Liver (tissue), 10 donors: ENCODE measurements at places on chromosomes 6 and 20. TPM values are rescaled to one million over a fixed set of nuclear protein-coding genes. Genes with fewer than 3 reads are reported as not detected.

- peaks cover 17% of the 10 kb centered on the region for H3K4me1 ChIP-seq
- no peaks in the 10 kb centered on the region for H3K27me3 ChIP-seq
- no peak overlapping the region for H3K27ac ChIP-seq
- DNase-seq: no peak
- no peaks in the 10 kb centered on the region for H3K36me3 ChIP-seq
These were observed 66.9 kb downstream of the PYGB start for GRCh38 chr20:25314497-25315417.

The RNF144B gene
- 5.9 TPM for total RNA-seq

DNA sequence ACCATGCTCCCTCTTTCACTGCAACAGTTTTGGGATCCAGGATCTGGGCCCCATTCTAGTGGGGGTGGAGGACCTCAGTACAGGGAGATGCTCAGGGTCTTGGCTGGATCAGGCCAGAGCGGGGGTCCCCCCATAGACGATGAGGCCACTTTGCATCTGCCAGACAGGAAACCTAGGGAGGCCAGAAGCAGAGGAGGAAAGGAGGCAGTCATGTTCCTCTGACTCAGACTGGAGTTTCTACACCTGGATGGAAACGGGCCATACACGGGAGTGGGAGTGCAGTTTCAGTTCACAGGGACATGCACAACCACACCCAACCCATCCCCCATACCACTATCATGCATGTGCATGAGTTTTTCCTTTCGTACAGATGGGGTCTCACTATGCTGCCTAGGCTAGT lies 3.6 kb upstream of the EMILIN3 start:
- H3K27ac ChIP-seq: no peak overlapping the region
- peaks cover 7% of the 10 kb centered on the region for H3K4me1 ChIP-seq
- no peaks in the 10 kb centered on the region for H3K36me3 ChIP-seq
- DNase-seq: no peak
- peaks cover 8% of the 10 kb centered on the region for H3K27me3 ChIP-seq

The MYCT1 gene
- 4.5 TPM for total RNA-seq

DNA sequence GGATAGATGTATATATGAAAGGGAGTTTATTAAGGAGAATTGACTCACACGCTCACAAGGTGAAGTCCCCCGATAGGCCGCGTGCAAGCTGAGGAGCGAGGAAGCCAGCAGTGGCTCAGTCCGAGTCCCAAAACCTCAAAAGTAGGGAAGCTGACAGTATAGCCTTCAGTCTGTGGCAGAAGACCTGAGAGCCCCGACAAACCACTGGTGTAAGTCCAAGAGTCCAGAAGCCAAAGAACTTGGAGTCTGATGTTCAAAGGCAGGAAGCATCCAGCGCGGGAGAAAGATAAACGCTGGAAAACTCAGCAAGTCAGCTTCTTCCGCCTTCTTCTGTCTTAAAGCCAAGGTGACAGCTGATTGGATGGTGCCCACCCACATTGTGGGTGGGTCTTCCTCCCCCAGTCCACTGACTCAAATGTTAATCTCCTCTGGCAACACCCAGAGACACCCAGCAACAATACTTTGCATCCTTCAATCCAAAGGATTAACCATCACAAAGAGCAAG lies 102.6 kb upstream of the GJE1 start:
- H3K4me1 ChIP-seq: no peaks in the 10 kb centered on the region
- no peak overlapping the region for H3K4me3 ChIP-seq
- no peak overlapping the region for H3K27ac ChIP-seq
- no peaks in the 10 kb centered on the region for H3K27me3 ChIP-seq

The CLDN20 gene
- total RNA-seq: not detected

DNA sequence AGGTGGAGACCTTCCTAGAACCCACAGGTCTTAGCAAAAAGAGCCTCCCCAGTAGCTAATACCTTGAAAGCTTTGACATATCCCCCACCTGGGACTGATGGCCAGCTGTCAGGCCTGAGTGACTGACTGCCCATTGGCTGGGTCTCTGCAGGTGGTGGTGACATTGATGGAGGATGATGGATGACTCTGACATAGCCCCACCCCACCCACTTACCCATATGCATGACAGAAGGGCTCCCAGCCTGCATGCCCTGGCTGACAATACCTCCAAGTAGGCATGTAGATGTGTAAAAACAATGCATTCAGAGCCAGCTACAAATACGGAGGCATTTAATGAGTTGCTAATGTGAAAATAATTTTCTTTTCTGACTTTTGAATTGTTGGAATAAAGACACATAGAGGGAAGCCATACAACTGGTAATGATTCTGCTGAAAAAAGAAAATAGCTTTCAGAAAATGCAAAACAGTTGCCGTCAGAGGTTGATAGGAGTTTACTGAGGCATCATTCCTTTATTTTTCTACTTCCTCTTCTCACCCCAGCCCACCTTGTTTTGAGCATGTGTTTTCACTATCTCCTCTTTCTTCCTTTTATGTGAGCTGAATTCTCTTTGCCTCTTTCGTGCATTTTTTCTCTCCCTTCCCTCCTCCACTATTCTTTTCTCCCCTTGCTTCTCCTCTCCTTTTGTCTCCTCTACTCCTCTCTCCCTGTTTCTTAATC lies 70.6 kb downstream of the OLIG3 start:
- H3K4me1 ChIP-seq: no peaks in the 10 kb centered on the region
- H3K4me3 ChIP-seq: no peak overlapping the region
- DNase-seq: no peak
- no peaks in the 10 kb centered on the region for H3K27me3 ChIP-seq
- H3K36me3 ChIP-seq: no peaks in the 10 kb centered on the region
- no peak overlapping the region for H3K27ac ChIP-seq

DNA sequence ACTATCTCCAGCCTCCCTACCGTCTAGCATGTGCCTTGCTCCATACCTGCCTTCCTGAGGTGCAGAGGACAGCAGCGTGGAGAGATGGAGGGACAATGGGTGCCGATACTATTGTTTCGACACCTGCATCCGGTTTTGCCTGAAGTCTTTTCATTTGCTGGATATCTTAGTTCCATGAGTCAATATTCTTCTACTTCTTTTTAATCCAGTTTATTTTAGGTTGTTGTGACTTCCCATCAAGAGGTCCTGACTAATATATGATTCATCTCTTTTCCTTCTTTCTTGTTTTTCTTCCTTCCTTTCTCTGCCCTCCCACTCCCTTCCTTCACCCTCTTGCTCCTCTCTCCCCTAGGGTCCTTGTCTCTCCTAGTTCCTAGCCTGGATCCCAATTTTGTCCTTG lies 91.4 kb downstream of the CDH26 start:
- DNase-seq: no peak
- H3K36me3 ChIP-seq: no peaks in the 10 kb centered on the region
- H3K4me3 ChIP-seq: no peak overlapping the region
- H3K27ac ChIP-seq: no peak overlapping the region
- no peaks in the 10 kb centered on the region for H3K4me1 ChIP-seq

- no peak overlapping the region for H3K4me3 ChIP-seq
- H3K36me3 ChIP-seq: no peaks in the 10 kb centered on the region
- DNase-seq: no peak
- no peaks in the 10 kb centered on the region for H3K27me3 ChIP-seq
- H3K4me1 ChIP-seq: peaks cover 8% of the 10 kb centered on the region
These were observed 27.0 kb upstream of the APMAP start for GRCh38 chr20:25019381-25020155.

DNA sequence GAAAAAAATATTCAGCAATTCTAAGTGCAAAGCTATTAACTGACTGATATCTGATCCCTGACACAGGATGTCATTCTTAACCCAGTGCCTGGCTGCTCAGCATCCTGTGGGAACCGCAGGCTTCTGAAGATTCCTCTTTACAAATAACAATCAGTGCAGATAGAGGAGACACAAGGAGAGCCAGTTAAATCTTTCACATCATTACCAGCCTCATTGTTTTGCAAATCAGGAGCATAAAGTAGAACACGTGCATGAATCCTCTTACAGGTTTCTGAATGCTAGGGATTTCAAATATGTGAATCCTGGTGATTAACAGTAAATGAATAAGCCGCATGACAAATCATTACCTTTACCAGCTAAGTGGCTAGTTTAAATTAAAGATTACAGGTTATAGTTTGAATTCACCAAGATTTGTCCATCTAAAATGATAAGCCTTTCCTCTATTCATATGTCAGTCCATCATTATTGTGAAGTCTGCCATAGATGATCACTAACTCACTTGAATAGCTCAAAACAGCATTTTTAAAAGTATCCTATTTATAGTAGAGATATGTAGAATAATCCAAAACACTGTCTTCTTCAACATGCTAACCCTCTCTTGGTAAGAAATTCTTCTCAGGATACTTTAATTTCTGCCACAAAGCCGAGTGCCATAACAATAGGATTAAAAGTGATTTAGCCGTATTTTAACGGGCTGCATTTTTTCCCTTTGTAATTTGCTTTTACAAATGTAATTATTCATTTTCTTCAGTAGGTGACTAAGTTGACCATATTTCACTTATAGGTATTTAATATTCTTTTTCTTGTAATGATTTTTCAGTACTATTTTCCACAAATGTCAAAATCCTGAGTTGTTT lies 367.3 kb upstream of the EPHA7 start:
- DNase-seq: no peak
- no peak overlapping the region for H3K27ac ChIP-seq
- no peaks in the 10 kb centered on the region for H3K4me1 ChIP-seq
- H3K27me3 ChIP-seq: peaks cover 3% of the 10 kb centered on the region
- no peak overlapping the region for H3K4me3 ChIP-seq

DNA sequence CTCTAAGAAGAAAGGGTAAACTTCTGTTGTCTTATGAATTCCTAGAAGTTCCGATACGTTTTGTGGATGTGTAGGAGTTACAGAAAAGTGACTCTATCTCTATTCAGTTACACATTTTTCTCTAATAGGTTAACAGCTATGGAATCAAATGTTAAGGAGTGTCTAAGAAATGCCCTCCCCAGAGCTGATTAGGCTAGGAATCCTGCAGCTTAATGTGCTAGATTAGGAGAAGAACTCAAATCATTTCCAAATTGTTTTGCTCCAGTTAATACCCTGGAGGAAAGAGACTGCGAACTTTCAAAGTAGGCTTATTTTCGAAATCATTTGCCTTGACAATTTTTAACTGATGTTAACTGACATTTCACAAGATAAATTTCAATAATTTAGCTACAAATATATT lies 51.9 kb downstream of the IBTK start:
- H3K27ac ChIP-seq: no peak overlapping the region
- H3K27me3 ChIP-seq: no peaks in the 10 kb centered on the region
- H3K4me1 ChIP-seq: no peaks in the 10 kb centered on the region
- DNase-seq: no peak
- H3K36me3 ChIP-seq: peaks cover 73% of the 10 kb centered on the region
- no peak overlapping the region for H3K4me3 ChIP-seq

The ZC2HC1B gene
- total RNA-seq: not detected

- DNase-seq: no peak
- H3K27me3 ChIP-seq: no peaks in the 10 kb centered on the region
- no peaks in the 10 kb centered on the region for H3K36me3 ChIP-seq
- H3K4me3 ChIP-seq: no peak overlapping the region
These were observed 402.9 kb upstream of the SOX4 start for GRCh38 chr6:21190701-21191100.

DNA sequence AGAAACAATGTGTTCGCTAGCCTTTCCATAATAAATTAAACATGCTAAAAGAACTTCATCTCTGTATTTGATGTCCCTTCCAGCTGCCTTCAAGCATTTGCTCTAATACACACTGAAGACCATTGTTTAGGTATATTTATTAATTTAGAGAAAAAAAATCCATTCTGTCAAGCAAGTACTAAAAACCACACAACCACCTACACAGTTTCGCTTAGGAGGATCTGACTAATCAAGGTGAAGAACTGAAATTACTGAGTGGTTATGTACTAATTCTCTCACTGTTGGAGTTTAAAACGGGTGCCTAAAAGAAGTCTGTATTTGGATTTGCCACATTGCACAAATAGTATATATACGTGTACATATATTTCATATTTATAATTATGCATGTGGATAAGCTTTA lies 58.9 kb downstream of the GMDS start:
- no peak for DNase-seq
- H3K4me3 ChIP-seq: no peak overlapping the region
- H3K27ac ChIP-seq: no peak overlapping the region
- no peaks in the 10 kb centered on the region for H3K36me3 ChIP-seq

The TFAP2C gene
- under 0.01 TPM for total RNA-seq

DNA sequence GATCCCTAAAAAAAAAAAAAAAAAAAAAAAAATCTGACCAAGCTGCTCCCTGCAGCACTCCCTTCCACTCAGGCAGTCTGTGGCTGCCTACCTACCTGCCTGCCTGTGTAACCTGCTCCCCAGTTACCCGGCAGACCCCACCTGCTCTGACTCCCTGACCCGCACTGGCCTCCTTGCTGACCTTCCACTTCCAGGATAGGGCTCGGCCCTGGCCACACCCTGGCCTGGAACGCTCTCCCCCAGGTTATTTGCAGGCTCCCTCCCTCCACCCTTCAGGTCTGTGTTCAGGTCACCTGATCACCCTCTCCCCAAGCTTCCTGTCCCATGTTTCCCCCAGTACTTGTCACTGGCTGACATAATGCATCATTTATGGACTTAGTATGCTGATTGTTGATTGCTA lies 134.3 kb downstream of the SLC23A2 start:
- peaks cover 45% of the 10 kb centered on the region for H3K36me3 ChIP-seq
- no peaks in the 10 kb centered on the region for H3K4me1 ChIP-seq
- DNase-seq: no peak
- no peak overlapping the region for H3K4me3 ChIP-seq
- no peak overlapping the region for H3K27ac ChIP-seq

GRCh38 chr6:87277123-87277522 lies 45.3 kb upstream of the SMIM8 start:
- H3K4me1 ChIP-seq: no peaks in the 10 kb centered on the region
- no peak overlapping the region for H3K27ac ChIP-seq
- H3K4me3 ChIP-seq: no peak overlapping the region
- no peaks in the 10 kb centered on the region for H3K36me3 ChIP-seq
- H3K27me3 ChIP-seq: no peaks in the 10 kb centered on the region

DNA sequence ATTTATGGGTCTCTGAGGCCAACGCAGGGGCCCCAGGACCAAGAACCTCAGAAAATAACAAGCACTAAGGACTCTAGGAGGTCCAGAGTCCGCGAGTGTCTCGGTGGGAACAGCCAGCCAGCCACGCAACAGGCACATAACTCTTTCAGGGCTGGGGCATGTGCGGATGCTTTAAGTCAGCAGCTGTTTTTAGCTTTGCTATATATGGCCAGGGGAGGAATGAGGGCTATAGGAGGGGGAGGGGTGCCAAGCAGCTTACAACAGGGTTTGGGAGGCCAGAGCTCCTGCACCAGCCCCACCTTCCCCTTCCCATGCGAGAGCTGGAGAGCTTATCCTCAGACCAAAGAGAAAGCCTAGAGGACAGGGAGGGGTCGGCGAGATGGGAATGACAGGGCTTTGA lies 6.2 kb downstream of the JPH2 start:
- H3K36me3 ChIP-seq: no peaks in the 10 kb centered on the region
- H3K4me3 ChIP-seq: no peak overlapping the region
- DNase-seq: no peak
- H3K27me3 ChIP-seq: peaks cover 4% of the 10 kb centered on the region
- no peak overlapping the region for H3K27ac ChIP-seq
